Mesothelial cell of epicardium (in vitro differentiated cells): ENCODE measurements at places on chromosomes 4 and X.

- H3K27ac ChIP-seq, result no peak overlapping the region
- no peak for DNase-seq
- H3K36me3 ChIP-seq, result peaks cover 1% of the 10 kb centered on the region
These were observed 478.4 kb downstream of the BCOR start for GRCh38 chrX:39619182-39620009.

DNA sequence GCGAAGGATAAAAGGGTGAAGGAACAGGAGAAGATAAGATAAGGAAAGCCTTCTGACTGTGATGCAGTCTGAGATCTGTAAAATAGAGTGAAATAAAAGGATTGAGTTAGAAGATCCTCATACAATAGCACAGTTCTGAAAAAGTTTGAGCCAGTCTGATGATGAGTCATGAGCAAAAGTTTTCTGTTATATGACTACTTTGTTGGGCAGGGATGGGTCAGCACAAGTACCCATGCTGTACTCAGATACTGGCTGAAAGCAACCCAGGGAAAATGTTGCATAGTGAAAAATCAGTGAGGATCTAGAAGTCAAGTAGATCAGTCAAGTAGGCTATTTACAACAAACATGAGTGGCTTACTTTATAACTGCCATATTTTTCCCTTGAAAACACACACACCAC lies 253.5 kb downstream of the PCDH10 start:
- H3K36me3 ChIP-seq, result no peaks in the 10 kb centered on the region
- H3K27me3 ChIP-seq, result no peaks in the 10 kb centered on the region
- peaks cover 15% of the 10 kb centered on the region for H3K4me1 ChIP-seq
- no peak for DNase-seq
- no peak overlapping the region for H3K4me3 ChIP-seq

DNA sequence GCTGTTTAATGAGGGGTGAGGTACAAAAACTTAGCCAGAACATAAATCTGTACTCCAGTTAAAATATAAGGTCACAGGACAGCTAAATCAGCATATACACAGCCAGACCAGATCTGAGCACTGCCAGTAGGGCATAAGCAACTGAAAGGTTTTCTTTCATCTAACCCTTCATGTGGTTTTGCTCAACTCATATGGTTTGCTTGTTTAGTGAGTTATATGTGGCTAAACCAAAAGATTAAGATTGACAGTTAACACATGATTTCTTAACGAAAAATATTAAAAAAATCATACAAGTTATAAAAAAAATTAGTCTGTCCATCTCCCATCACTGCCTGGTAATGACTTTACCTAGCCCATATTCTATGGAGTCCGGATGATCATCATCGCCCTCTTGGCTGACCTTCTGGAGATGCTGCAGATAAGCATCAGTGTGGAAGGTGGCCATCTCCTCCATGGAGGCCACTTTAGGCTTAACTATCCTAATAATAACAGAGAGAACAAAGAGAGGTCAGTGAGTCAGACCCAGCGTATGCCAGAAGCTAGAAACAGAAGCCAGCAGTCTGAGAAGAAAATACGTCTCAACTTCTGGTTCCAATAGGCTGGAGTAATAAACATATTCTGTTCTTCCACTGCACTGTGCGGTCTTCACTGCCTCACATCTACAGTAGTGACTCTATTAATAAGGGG lies 4.1 kb downstream of the HDAC8 start:
- H3K36me3 ChIP-seq, result peaks cover 14% of the 10 kb centered on the region
- DNase-seq, result no peak
- no peak overlapping the region for H3K4me3 ChIP-seq
- peaks cover 5% of the 10 kb centered on the region for H3K4me1 ChIP-seq
- no peaks in the 10 kb centered on the region for H3K27me3 ChIP-seq

- no peaks in the 10 kb centered on the region for H3K27me3 ChIP-seq
- peaks cover 10% of the 10 kb centered on the region for H3K4me1 ChIP-seq
- no peak overlapping the region for H3K27ac ChIP-seq
- H3K4me3 ChIP-seq, result no peak overlapping the region
- H3K36me3 ChIP-seq, result no peaks in the 10 kb centered on the region
These were observed 327.4 kb downstream of the KCTD8 start for GRCh38 chr4:44121210-44121609.

DNA sequence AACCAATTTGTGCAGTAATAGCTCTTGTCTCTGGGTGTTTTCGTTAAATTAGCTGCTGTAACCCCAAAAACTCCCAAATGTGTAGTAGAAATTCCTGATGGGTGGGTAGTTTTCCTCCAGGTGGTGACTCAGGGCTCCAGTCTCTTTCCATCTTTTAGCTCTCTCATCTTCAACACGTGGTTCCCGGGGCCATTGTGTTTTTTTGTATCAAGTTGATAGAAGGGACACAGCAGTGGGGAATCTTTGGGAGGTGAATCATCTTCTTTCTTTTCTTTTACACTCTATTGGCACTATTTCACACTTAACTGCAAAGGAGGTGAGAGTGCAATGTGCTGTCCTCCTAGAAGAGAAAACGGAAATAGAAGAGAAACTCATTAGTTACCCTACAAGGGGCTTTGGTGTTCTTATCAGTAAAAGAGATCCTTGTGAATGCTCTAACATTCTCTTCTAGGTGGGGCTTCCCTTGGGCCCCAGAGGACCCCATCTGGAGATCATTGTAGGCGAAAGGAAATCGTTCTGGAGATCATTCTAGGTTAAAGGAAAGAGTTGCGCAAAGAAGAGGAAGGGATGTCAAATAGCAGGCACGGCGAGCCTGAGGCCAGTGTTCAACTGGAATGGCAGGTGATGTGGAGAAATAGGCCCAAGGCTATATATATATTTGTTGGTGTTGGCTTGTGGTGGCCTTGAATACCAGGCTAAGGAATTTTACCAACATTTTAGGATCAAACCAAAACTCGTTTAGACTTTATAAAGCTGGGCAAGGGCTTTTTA lies 68.2 kb upstream of the ACSL1 start:
- peaks cover 4% of the 10 kb centered on the region for H3K4me1 ChIP-seq
- no peak for DNase-seq
- H3K27me3 ChIP-seq, result peaks cover 3% of the 10 kb centered on the region
- H3K36me3 ChIP-seq, result no peaks in the 10 kb centered on the region

- H3K27ac ChIP-seq, result peak overlapping the region; percentile 99
- no peaks in the 10 kb centered on the region for H3K36me3 ChIP-seq
- DNase-seq, result peak; percentile 71
These were observed 667 bp downstream of the G3BP2 start for GRCh38 chr4:75672461-75673026.

DNA sequence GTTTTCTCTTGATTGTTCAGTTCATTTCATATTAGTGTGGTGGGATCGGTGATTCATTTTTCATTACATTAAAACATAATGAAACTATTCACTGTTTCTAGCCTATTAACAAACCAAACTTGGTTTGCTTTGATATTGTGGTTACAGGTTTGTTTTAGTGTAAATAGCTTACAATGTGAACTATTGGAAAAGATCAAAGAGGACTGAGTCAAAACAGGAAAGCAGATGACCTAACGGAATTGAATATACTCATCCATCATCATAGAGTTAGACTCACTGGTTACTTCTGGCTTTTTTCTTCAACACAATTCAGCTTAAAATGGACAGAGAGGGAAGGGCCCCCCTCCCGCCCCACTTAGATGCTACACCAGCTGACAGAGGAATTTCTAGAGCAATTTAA lies 616.2 kb upstream of the AADAT start:
- H3K27ac ChIP-seq, result no peak overlapping the region
- H3K27me3 ChIP-seq, result no peaks in the 10 kb centered on the region
- no peak for DNase-seq

GRCh38 chr4:184400891-184401290 lies 73.5 kb downstream of the IRF2 start:
- DNase-seq, result no peak
- H3K4me3 ChIP-seq, result no peak overlapping the region
- peaks cover 15% of the 10 kb centered on the region for H3K4me1 ChIP-seq
- no peak overlapping the region for H3K27ac ChIP-seq
- peaks cover 36% of the 10 kb centered on the region for H3K36me3 ChIP-seq
- no peaks in the 10 kb centered on the region for H3K27me3 ChIP-seq
